NCI-H187 treated with DMSO at 0.1 percent for 48 hours (cell line): ENCODE measurements at places on chromosomes 6 and 20.

DNA sequence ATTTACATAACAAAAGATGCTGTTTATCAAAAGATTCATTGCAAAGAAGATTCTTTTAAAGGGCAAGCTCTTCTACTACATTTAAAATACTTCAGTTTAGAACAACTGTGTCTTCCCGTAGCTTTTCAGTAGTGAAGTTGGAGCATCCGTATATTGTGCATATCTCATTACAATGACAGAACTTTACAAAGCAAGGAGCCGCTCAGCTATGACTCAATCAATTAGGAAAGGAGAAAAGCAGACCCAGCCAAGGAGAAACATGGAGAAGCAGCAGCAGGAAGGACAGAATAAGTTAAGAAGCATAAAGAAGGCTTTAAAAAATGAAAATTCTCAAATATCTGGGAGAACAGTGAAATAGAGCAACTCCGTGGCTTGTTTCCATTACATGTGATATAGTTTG is 132.6 kb upstream of the SMLR1 start:
- DNase-seq, result no peak

GRCh38 chr6:33418690-33419291 is 884 bp upstream of the CUTA start:
- no peak for DNase-seq

DNA sequence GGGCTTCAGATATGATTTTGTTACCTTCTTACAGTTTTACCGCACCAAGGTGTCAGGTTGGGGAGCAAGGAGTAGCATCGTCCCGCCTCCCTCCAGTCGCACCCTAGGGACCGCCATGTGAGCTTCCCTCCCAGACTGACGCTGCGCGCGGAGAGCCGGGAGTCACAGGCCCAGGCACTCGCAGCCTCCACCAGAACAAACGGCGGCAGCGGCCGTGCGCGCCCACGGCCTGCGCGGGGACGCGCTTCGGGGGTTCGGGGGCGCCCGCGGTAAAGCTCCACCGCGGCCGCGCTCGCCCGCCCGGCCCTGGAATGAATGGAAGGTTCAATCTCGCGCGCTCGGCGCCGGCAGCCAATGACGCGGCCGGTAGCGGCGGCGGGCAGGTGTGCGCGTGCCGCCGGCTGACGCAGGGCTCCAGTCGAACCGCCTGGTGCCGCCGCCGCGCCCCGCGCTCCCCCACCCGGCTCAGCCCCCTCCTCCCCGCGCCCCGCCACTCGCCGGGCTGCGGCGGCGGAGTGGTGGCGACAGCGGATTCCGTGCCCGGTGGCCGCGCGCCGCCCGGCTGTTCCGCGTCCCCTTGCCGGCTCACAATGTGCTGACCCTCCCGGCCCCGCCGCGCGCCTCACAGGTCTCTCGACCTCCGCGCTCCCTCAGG is 16.5 kb upstream of the LIN28B start:
- DNase-seq, result no peak

GRCh38 chr20:14712302-14712739 is 374.9 kb upstream of the FLRT3 start:
- DNase-seq, result no peak

DNA sequence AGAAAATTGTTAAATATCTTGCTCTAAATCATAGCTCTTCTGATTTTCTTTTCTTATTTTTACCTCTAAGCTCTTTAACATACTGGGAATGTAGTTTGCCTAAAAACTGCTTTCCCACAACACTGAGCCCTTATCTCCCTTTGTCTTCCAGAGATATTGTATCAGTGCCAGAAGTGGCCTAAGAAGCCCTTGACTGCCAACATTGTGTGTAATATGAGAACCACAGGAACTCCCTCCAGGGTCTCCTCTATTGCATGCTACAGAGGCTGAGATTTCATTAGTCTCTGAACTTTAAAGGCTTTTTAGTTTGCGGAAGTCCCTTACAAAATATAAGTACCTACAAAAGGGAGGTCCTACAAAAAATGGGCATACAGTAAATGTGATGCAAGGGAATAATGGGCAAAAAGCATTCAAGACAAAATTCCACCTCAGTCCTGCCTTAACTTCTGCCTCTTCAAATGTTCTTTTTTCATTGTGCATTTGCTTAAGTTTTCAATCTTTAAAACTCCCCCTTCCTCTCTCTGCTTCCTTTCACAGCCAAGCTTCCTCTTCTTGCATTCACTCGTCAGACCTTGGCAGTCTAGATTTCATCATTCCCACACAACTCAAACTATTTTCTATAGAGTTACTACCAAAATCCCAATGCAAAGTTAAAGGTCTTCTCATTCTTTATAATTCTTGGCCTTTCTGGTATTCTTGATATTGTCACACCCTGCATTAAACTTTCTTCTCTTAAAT is 76.5 kb downstream of the ADGRG6 start:
- peak; percentile 72 for DNase-seq

- DNase-seq, result no peak
These were observed 3.7 kb downstream of the TNFAIP3 start for GRCh38 chr6:137870744-137871247.

GRCh38 chr6:133671376-133671775 is 217.5 kb upstream of the TCF21 start:
- no peak for DNase-seq

GRCh38 chr6:64538722-64539121 is 903.1 kb downstream of the PHF3 start:
- no peak for DNase-seq

- no peak for DNase-seq
These were observed 257.7 kb upstream of the GJE1 start for GRCh38 chr6:141874930-141875602.

DNA sequence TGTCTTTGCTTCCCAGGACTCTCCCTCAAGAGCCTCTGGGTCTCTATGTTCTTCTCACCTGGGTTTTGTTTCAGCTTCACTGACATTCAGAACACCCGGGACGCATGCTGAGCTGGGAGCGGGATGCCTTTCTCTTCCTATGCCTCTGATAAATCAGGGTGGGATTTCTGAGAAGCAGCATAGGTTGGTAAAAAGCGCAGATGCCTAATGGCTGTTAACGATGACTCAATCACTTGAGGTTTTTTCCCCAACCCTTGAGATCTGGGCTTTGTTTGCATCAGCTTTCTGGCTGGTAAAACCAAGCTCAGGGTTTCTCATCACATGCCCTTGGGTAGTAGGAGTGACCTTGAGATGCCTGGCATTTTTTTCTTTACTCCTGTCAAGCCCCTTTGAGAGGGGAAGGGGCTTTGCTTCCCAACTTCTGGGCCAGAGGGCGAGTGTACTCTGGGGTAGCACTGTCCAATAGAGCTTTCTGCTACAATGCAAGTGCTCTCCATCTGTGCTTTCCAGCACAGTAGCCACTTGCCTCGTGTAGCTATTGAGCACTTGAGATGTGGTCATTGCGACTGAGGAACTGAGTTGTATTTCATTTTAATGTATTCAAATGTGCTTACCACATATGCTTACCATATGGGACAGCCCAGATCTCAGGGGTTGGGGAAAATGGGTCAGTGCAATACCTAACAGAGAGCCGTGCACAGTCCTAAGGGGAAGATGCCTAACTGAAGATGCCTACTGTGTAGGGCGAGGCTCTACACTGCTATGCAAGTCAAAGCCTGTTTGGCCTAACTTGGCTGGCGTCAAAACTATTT is 69.1 kb downstream of the PPP1R14C start:
- no peak for DNase-seq

DNA sequence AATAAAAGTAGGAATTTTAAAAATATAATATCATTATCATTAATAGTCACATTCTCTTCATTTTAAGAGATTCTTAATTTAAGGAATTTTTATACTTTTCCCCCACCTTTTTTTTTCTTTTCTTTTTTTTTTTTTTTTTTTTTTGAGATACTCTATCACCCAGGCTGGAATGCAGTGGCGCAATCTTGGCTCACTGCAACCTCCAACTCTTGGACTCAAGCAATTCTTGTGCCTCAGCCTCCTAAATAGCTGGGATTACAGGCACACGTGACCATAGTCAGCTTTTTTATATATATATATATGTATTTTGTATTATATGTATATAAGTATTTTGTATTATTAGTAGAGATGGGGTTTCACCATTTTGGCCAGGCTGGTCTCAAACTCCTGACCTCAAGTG is 457.7 kb downstream of the CDKAL1 start:
- DNase-seq, result no peak

DNA sequence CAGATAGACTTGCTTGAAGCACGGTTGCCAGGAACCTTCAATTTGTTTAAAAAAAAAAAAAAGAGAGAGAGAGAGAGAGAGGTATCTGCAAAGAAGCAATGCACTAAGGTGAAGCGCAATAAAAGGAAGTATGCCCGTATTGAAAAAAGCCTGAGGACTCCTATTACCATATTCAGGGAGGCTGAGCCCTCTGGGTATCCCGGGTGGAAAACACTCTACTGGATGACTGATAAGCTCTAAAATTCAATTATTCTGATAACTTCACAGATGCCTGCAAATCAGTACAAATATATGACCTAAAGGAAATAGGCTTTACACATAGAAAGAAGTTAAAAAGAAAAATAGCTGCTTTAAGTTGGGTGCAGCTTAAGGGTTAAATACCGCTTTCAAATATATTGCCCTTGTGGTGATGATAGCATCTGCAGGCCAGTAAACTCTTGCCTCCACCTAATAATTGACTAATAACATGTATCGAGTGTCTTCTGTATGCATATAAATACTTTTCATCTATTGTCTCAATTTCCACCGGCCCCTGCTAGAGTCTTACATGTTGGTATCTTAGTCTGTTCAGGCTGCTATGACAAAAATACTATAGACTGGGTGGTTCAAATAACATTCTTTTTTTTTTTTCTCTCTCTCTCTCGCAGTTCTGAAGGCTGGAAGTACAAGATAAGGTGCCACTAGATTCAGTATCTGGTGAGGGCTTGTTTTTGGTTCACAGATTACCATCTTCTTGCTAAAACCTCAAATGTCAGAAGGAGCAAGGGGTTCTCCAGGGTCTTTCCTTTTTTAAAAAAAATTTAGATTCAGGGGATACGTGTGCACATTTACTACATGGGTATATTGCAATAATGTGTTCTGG is 187.4 kb upstream of the JARID2 start:
- no peak for DNase-seq

GRCh38 chr6:118770835-118771234 is 119.4 kb upstream of the CEP85L start:
- DNase-seq, result peak; percentile 28

GRCh38 chr6:23561732-23562131 is 564.3 kb upstream of the NRSN1 start:
- no peak for DNase-seq

DNA sequence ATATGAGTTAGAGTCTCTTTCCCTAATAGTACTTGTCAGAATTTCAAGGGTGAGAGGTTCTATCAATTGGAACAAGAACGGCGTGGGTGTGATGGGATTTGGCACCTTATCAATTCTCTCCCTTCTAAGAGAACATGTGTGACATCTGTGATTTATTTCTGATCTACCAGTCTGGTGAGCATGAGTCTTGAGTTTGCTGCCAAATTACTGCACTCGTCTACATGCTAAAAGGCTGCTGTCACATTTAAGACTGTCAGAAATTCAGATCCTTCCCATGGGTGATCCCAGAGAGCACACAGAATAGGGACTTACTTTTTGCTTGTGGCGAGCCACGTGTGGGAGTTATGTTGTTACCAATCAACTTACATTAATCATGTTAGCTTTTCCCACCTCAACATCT is 370.2 kb upstream of the SASH1 start:
- DNase-seq, result no peak

GRCh38 chr20:34983995-34984735 is 28.5 kb downstream of the MYH7B start:
- no peak for DNase-seq

- DNase-seq, result no peak
These were observed 38.5 kb downstream of the PANK2 start for GRCh38 chr20:3927486-3928291.

DNA sequence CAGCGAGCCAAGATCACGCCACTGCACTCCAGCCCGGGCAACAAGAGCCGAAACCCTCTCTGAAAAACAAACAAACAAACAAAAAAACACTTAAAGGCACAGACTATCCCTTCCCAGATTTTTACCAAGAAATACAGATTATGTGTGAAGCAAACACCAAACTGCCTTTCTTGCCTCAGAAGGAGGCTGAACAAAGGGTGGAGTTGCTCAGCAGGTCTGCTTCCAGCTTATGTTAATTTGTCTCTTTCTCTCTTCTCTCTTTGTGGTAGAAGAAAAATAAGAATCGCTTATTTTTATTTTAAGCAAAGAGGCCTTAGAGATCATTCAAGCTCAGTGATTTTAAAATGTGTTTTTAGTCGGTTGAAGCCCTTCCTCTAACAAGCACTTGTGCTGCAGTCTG is 14.2 kb downstream of the TUBB2A start:
- no peak for DNase-seq

DNA sequence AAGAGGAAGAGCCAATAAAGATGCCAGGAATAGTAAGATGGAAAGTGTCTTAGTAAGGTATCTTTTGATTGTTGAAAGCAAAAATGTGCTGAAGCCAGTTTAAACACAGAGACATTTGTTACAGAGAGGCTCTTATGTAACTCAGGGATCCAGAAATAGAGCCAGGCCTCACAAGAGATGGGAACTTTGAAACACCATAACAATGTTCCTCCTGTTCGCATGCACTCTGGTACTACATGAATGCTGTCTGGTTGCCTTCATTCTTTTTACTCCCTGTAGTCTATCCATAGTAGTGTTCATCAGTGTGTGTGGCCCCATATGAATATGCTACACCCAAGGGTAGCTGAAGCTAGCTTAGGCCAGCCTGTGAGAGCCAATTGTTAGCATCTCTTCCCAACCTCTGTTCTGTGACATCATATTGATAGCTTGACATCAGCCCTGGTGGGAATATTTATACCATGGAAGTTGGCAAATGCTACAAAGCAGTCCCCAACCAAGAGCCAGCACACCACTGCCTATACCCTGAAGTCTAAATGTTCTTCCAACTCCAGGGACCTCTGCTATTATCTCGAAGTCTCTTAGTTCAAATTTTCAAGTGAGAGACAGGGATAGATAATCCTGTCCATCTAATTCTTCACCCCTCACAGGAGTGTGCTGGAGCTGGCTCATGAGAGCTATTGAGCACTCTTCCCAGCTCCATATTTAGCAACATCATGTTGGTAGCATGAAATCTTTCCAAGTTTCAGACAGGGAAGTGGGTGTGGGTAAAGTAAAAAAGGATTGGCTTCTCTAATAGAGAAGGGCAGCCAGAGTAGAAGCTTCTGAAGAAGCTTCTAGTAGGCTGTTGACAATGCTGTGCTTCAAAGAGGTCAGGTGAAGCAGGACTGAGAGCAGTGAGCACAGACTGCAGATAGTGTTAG is 7.0 kb downstream of the NDUFAF5 start:
- no peak for DNase-seq

- no peak for DNase-seq
These were observed 116.2 kb upstream of the SIRPG start for GRCh38 chr20:1773816-1774215.

- no peak for DNase-seq
These were observed 112.8 kb downstream of the LAMP5 start for GRCh38 chr20:9627219-9627618.

GRCh38 chr20:32536851-32537656 is 48.1 kb downstream of the NOL4L start:
- DNase-seq, result peak; percentile 50
